ENCODE measurements at places on chromosomes 5 and 9.

- DNase-seq = no peak
Measured at GRCh38 chr9:78189461-78189860, 46.4 kb upstream of the CEP78 start.

GRCh38 chr9:94677929-94678328 is 38.6 kb upstream of the FBP1 start:
- no peak for DNase-seq

DNA sequence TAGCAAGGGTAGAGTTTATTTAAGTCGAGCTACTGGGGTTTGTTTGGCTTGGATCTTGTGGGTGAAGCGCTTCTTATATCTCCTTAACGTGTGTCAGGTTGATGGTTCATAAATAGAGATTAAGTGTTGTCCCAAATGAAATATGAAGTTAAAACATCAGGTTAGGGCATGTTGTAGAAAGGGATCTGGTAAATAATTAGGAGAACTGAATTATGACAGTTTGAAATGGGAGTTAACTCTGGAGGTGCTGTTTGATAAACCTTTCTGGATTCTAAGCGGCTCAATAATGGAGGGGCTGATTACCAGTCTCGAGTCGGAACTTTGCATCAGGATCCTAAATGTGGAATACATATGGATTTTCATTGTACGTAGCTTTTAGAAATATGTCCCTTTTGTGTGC is 717.0 kb upstream of the WWC1 start:
- DNase-seq = no peak

- DNase-seq = no peak
Measured at GRCh38 chr5:89560696-89561095, 677.7 kb upstream of the MEF2C start.

- no peak for DNase-seq
Measured at GRCh38 chr5:157387683-157388093, 72.3 kb upstream of the NIPAL4 start.

DNA sequence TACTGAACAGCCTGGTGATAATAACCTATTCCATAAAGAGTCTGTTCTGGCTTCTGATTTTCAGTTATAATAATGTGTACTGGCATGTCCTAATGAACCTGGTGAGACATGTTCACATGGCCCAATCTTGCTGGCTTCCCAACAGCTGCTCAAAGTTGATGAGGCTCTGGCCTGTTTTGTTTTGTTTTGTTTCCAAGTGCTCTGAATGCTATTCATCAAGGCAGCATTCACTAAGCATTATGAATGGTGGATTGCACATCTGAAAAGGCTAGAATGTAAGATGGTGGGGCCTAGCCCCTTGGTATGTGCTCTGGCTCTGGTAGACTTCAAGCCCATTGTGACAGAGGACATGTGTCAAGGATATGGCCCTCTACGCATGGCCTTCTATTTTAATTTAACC is 388.5 kb downstream of the PSAT1 start:
- DNase-seq = no peak

Measured in NCI-H1930 (cell line).